ENCODE measurements at places on chromosomes 4 and X.

GRCh38 chr4:166252487-166253402 is 379.7 kb downstream of the TLL1 start:
- DNase-seq, result no peak

- no peak for DNase-seq
Observed at GRCh38 chr4:115852767-115853091, 739.3 kb upstream of the NDST4 start.

DNA sequence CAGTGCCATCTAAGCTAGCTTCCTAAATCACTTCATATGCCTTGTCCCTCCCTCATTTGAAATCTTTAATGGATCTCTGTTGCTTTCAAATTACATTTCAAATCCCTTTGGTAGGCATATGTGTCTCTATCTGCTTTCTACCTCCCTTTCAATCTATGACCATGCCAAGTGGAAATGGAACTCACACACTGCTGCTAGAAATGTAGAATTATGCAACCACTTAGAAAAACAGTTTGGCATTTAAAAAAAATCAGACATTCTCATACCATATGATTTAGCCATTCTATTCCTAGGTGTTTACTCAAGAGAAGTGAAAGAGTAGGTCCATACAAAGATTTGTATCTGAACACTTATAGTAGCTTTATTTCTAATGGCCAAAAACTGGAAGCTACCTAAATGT is 413.5 kb upstream of the INTU start:
- DNase-seq, result no peak

GRCh38 chr4:1964443-1964842 is 44.3 kb downstream of the NELFA start:
- DNase-seq, result no peak

- DNase-seq, result no peak
Observed at GRCh38 chr4:41880840-41881831, 54.1 kb upstream of the TMEM33 start.

GRCh38 chrX:135389243-135389642 is 32.5 kb upstream of the SMIM10L2A start:
- no peak for DNase-seq

DNA sequence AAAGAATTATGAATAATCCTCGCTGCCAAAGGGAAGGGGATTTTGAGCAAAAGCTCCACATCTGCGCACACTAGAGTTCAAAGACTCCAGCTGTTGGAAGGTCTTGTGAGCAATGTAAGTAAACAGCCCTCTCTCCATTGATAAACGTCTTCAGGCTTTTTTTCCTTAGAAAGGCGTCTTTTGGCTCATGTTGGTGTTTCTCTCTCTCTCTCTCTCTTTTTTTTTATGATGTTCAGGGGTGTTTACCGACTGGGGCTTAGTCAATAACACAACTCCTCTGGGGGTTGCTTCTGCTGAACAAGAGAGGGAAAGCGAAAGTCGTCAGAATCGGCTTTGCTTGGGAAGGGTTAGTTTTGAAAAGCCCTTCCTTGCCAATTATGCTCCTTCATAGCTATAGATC is 53.2 kb upstream of the C1QTNF7 start:
- no peak for DNase-seq

DNA sequence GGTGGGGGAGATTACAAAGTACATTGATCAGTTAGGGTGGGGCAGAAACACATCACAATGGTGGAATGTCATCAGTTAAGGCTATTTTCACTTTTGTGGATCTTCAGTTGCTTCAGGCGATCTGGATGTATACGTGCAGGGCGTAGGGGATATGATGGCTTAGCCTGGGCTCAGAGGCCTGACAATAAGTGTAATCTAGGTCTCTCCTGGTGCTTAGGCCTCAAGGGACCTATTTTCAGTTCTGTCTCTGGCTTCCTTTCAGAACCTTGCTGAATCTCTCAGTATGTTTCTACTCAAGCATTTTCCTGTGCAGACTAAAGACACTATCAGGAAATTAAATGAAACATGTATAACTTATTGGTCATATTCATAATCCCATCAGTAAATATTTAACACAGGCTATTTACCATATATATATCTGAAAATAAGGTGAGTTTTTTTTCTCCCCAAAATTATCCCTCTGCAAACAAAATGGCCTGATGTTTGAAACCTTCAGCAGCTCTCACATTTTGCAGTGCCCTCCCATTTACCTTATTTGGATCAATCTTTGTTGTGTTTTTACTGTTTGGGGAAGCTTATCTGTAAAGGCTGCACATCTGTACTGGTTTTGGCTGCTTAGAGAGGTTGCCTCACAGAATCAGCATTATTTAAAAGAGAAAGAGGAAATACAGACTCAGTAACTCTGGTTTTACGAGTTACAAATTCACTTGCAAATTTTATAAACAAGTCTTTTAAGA is 2.3 kb upstream of the ZCCHC4 start:
- no peak for DNase-seq

GRCh38 chr4:69522554-69522953 is 26.8 kb upstream of the UGT2B4 start:
- DNase-seq, result no peak

- no peak for DNase-seq
Observed at GRCh38 chr4:185912779-185913178, 100.8 kb upstream of the SORBS2 start.

DNA sequence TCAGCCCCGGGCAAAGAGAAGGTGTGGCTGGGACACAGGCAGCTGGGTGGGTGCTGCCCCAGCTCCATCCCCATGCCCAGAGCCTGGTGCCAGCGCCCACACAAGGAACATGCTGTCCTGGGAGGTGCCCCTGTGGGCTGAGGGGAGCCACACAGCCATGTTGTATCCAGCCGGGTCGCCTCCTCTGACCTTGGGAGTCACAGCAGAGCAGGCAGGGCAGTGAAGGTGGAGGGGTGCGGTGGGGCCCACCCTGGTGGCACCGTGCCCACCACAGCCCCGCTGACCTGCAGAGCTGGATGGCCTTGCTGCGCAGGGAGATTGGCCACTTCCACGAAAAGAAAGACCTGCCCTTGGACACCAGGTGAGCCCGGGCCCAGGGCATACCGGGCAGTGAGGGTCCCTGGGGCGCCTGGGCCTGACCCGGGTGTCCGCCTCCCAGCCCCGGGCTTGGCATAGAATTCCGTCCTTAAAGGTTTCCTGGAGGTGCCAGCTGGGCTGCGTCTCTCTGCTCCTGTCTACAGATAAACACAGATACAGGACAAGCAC is 18.7 kb upstream of the ADD1 start:
- DNase-seq, result no peak

DNA sequence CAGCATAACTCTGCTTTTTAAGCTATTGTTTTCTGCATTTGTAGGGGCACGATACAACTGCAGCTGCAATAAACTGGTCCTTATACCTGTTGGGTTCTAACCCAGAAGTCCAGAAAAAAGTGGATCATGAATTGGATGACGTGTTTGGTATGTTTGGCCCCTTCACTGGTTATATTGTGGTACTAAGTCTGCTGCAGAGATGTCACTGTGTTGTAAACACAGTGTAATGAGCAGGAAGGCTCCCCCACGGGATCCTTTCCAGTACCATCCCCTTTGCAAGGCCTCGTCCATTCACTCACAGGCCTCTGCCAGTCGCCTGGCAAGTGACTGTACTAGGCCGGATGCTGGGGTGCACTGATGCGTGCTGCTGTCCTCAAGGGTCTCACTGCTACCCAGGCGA is 13.8 kb downstream of the CYP4V2 start:
- no peak for DNase-seq

GRCh38 chrX:150200820-150201287 is 162.3 kb upstream of the MAMLD1 start:
- no peak for DNase-seq

DNA sequence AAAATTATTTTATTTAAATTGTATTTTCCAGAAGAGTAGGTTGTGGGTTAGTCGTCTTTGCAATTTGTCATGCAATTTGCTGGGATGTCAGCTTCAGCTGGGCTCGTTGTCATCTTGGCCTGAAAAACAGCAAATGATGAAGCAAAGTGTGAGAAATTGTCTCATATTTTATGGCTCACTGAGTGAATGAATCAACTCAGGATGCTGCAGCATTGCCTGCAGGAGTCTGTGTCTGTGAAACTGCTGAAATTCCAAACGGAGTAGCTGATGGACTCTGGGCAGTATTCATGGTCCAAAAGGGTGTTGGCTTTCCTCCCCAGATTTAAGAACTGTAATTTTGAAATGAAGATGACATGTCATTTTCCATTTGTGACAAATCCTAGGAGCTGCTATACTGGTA is 37.2 kb downstream of the CXCL8 start:
- DNase-seq, result no peak

- no peak for DNase-seq
Observed at GRCh38 chr4:122921300-122921699, 1.1 kb downstream of the NUDT6 start.

- no peak for DNase-seq
Observed at GRCh38 chr4:163988865-163989264, 494.4 kb downstream of the TMA16 start.

DNA sequence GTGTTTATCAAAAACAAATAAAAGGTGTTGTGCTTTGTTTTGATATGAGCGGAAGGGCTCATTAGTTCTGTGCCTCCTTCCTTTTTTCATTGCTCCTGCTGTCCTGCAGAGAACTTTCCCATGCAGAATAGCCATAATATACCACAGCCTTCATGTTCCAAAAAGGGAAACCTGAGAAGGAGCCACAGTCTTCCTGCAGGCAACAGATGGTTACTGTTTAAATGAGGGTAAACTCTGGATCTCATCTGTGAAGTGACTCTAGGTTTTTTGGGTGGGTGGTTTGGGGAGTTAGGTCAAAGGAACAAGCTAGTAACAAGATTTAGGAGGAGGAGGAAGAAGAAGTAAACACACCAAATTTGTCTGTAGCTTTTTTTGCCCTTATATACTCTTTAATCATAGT is 131.8 kb downstream of the BMPR1B start:
- no peak for DNase-seq

DNA sequence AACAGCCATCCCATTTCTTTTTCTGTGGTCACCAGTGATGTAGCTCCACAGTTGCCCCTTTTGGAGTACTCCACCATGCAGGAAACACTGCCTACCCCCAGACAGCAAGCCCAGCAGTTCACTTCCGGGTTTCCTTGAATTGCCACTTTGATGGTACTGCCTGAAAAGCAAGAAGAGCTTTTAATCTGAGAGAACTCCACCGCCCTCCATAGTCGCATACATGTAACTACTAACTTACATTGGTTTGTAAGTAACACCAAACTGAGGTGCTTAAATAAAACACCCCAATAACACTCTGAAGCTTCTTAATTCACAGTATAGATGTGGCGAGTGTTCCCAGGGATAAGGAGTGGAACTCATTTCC is 53.6 kb upstream of the HPSE start:
- DNase-seq, result peak; percentile 32

DNA sequence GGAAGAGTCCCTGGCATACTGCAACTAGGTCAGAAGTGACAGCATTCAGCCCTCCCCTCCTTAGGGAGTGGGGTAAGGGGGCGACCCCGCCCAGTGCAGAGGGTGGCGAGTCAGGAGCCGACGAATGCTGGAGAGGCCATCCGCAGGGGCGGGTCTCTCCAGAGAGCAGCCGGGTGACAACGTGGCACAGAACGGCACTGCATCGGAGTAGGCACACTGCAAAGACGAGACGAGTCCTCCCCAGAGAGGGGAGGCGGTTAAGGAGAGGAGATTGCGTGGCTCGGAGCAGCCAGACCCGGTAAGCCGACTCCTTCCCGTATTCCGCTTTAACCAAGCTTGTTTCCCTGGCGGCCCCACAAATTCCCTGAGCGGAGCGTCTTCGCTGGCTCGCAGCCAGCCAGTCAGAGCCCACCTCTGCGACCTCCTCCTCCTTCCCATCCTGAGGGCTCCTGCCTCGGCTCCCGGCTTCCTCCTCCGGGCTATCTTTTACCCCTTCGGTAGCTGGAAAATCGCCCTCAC is 54.9 kb downstream of the LINC00632 start:
- peak; percentile 7 for DNase-seq

GRCh38 chrX:40176351-40177116 is 78.8 kb upstream of the BCOR start:
- DNase-seq, result peak; percentile 82

GRCh38 chrX:133868682-133869081 is 116.7 kb downstream of the GPC3 start:
- no peak for DNase-seq

GRCh38 chr4:184499996-184500395 is 25.6 kb upstream of the IRF2 start:
- no peak for DNase-seq

GRCh38 chr4:105944540-105944939 is 49.3 kb downstream of the NPNT start:
- no peak for DNase-seq

- DNase-seq, result peak; percentile 80
Observed at GRCh38 chrX:39869846-39870601, 227.7 kb downstream of the BCOR start.

GRCh38 chrX:24253030-24253429 is 60.8 kb downstream of the SUPT20HL2 start:
- DNase-seq, result no peak

- no peak for DNase-seq
Observed at GRCh38 chr4:144350706-144351105, 210.2 kb upstream of the GYPA start.

DNA sequence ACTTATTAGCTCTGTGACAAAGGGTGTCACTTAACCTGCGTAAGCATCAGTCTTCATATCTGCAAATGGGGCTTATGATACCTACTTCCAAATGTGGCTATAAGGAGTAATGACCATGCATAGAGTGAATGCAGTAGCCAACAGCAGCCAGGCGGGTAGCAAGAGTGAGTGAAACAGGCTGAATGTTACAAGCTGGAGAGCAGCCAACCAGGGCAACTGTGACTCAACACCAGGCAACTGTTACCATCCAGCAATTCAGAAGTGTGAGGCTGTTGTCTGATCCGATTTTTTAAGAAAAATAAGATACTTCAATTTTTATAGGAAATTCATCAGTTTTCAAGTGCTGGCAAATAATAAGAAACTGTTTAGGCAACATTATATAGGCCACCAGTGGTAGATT is 270.2 kb upstream of the TAPT1 start:
- no peak for DNase-seq

DNA sequence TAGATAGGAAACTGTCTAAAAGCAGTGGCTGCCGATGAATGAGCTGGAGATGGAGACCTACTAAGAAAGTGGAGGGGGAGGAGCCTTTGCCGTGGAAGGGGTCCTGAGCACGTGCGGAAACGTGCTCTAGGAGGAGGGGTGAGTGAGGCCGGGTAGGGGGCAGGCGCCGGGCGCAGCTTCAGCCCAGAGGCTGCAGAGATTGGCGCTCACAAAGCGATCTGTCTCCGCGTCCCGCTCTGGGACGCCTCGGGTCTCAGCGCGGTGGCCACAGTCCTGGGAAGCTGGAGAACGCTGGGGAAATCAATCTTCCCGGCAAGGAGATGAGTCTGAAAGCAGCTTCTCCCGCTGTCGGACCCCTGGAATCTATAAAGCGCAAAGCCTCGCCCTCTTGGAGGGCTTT is 444 bp upstream of the ARHGAP6 start:
- DNase-seq, result no peak

DNA sequence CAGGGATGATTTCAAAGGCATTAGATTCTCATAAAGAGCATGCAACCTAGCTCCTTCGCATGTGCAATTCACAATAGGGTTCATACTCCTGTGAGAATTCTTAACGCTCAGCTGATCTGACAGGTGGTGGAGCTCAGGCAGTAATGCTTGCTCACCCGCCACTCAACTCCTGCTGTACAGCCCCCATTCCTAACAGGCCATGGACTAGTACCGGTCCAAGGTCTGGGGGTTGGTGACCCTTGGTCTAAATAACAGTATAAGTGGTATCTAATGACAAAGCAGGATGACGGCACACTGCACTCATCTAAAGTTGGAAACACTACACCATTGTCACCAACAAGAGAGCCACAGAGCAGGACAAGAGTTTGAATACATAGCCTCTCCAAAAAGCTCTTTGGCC is 28.5 kb downstream of the ADGRA3 start:
- no peak for DNase-seq
